Foreskin fibroblast (primary cell): ENCODE measurements at places on chromosomes 5 and 9.

- DNase-seq = no peak
Observed at GRCh38 chr5:133130387-133131118, 78.7 kb downstream of the HSPA4 start.

GRCh38 chr5:140110646-140110957 lies 3.3 kb upstream of the PURA start:
- no peak for DNase-seq

GRCh38 chr5:143080982-143081381 lies 310.8 kb downstream of the ARHGAP26 start:
- no peak for DNase-seq

DNA sequence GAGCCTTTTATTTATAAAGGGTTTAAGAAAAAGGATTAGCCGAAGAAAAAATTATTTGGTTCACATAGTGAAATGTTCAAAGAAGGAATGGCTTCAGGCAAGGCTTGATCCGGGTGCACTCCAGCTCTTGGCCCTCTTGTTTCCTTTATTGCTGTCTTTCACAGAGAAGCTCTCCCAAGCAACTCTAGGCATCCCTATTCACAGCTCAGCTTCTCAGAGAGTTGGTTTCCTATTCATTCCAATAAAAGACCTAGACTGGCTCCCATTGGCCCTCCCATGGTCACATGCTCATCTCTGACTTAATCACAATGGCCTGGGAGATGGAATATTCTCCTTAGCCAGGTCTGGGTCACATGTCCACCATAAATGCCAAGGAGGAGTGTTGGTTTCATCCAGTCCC lies 9.4 kb upstream of the FGFR4 start:
- no peak for DNase-seq

GRCh38 chr9:111187376-111187775 lies 142.6 kb downstream of the OR2K2 start:
- peak; percentile 15 for DNase-seq

GRCh38 chr9:86077276-86077675 lies 22.1 kb downstream of the GOLM1 start:
- DNase-seq = no peak

GRCh38 chr5:157177953-157178352 lies 2.7 kb upstream of the ITK start:
- DNase-seq = no peak

DNA sequence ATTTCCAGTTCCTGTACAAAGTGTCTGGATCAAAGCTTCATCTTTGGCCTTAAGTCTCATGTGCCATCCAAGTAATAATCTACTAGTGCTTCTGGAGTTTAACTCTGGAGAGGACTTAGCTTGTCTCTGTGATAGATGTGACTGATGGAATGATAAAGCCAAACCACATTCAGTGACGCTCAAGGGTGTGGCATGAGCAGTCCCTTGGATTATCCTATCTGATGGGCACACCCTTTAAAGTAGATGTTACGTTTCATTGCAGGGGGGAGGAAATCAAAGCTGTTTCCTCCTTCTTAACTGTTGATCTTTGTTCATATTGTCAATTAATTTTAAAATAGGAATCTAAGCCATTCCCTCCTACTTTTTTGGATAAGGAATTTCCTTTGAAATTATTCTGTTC lies 8.5 kb upstream of the EGFLAM start:
- no peak for DNase-seq

GRCh38 chr9:131394464-131395156 lies 724 bp downstream of the PRRC2B start:
- no peak for DNase-seq

- DNase-seq = no peak
Observed at GRCh38 chr9:12178634-12179033, 514.6 kb upstream of the TYRP1 start.

GRCh38 chr9:14198047-14198840 lies 115.7 kb downstream of the NFIB start:
- DNase-seq = no peak

GRCh38 chr5:15215056-15215455 lies 284.9 kb upstream of the FBXL7 start:
- no peak for DNase-seq

- DNase-seq = no peak
Observed at GRCh38 chr9:74391816-74392215, 105.3 kb upstream of the RORB start.

GRCh38 chr9:136119883-136120393 lies 1.3 kb upstream of the TMEM250 start:
- DNase-seq = no peak

- DNase-seq = no peak
Observed at GRCh38 chr5:155461304-155461703, 447.7 kb downstream of the KIF4B start.

- no peak for DNase-seq
Observed at GRCh38 chr5:119270121-119270565, 85.7 kb upstream of the TNFAIP8 start.

DNA sequence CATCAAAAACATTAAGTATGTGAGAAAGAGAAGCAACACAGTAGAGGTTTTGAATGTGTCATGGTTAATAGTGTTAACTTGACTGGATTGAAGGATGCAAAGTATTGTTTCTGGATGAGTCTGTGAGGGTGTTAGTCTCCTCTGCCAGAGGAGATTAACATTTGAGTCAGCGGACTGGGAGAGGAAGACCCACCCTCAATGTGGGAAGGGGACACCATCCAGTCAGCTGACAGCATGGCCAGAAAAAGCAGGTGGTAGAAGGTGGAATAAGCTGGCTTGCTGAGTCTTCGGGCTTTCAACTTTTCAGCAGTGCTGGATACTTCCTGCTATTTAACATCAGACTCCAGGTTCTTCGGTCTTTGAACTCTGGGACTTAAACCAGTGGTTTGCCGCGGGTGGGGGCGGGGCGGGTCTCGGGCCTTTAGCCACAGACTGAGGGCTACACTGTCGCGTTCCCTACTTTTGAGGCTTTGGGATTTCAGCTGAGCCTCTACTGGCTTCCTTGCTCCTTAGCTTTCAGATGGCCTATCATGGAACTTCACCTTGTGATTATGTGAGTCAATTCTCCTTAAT lies 309.9 kb upstream of the ST8SIA4 start:
- DNase-seq = no peak

DNA sequence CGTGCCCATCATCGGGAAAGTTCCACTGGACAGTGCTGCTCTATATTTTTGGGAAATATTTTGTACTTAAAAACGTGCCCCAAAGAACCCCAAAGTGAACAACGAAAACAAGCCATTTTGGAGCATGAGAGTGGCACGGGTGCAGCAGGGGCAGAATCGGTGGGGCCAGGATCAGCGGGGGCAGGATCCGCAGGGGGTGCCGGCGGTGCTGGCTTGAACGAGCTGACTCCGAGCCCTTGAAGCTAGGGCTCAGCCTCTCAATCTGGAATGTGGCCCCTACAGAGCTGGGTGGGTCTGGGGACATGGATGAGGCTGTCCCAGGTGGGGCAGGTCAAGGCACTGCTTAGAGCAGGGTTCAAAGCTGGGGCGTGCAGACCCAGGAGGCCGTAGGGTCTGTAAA lies 104.7 kb upstream of the COL5A1 start:
- no peak for DNase-seq

GRCh38 chr5:178279723-178280438 lies 47.3 kb upstream of the PHYKPL start:
- peak; percentile 54 for DNase-seq

DNA sequence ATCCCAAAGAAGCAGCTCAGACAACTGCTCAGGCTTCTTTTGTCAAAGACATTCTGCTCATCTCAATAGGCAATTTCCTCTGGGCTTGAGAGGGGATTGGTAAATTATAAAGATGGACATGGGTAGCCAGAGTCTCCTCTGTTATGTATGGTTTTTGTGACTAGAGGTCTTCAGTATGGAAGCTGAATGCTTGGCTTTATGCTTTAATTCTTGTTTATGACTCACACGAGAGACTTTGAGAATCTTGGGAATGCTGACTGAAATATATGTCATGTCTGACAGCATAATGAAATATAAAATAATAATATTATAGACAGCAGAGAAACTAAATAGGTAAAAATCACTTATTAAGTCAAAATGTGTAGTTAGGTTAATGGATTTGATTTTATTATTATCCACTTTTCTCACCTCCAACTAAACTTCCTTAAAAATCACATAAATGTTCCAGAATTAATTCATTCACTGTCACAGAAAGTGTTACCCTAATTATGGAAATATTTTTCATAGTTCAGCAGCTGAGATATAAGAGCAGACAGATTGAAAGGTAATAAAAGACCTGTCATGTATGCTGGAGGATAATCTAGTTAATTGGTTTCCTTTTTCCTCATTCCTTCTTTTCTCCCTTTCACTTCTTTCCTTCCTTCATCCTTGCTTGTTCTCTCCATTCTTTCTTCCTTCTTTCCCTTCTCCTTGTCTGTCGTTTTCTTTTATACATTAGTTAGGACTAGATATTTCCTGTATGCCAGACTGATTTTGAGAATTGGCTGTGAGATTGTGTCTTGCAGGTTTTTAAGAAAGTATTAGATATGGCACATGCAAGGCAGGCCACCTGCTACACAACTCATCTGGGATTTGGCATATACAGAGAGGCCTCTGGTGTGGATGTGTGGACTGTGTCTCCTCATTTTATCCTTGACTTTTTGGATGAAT lies 1866.1 kb upstream of the NUDT12 start:
- DNase-seq = no peak

DNA sequence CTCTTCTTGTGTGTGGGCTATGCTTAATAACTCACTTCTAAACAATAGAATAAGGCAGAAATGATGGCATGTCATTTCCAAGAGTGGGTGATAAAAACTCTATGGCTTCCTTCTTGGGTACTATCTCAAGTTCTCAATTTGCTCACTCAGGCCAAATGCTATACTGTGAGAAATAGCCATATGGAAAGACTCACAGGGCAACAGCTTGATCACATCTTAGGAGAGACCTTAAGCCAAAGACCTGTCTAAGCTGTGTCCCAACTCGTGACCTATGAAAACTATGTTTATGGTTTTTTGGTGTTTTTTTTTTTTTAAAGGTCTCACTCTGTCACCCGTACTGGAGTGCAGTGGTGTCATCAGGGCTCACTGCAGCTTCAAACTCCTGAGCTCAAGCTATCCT lies 2.1 kb upstream of the UIMC1 start:
- DNase-seq = no peak

- no peak for DNase-seq
Observed at GRCh38 chr9:7332780-7333179, 466.8 kb downstream of the DMAC1 start.

DNA sequence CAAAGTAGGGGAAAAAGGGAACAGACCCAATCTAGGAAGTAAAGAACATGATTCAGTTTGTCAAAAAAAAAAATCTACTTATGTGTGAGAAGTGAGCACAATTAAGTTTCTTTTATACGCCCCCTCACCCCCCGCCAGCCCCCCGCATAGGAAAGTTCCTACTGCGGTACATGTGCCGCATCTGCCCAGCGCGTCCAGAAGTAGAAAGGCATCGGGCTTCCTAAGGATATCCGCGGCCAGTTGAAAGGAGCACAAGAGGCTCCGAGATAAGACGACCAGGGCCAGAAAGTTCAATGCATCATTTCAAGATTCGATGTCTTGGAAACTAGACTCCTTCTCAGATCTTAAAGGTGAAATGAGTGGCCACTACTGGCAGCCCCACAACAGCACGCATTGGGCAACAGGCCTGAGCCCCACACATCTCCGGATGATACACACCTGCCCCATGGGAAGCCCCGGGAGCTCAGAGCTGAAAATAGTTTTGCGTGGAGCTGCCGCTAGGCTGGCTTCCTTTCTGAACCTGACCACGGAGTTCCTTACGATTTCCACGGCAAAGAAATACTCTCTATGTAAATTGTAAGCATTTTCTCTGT lies 203.9 kb downstream of the RAB3C start:
- no peak for DNase-seq

DNA sequence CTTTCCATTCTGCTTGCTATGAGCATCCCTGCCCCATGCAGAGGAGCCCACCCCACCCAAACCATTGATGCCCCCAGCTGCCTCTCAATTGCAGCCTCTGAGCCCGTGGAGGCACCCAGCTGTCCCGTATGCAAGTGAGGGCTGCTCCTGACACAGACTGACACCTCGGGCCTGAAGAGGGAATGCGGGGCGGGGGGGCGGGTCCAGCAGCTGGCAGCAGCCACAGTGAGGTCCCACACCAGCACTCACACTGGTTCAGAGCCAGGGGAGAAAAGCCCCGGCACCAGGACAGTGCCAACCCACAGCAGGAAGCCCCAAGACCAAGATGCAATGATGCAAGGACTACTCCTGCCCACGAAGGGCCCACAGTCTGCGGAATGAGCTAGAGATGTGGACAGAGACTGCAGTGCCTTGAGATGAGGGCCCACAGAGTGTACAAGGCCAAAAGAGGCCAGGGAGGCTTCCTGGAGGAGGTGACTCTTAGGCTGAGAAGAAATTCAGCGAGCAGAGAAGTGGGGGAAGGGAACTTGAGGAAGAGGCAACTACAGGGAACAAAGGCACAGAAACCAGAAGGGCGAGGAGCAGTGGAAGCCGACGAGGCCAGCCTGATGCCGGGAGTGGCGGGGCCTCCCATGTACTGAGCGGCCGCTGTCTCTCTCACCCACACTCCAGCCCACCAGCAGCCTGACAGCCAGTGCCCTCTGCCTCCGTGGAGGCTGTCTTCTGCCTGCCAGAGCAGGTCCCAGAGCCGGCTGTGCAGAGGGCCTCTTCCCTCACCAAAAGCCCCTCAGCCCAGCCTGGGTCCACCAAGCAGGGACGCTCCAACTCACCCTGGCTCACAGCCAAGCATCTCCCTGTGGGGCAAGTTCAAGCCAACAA lies 9.2 kb downstream of the EEIG1 start:
- no peak for DNase-seq

- no peak for DNase-seq
Observed at GRCh38 chr9:21866302-21866701, 63.9 kb downstream of the MTAP start.

DNA sequence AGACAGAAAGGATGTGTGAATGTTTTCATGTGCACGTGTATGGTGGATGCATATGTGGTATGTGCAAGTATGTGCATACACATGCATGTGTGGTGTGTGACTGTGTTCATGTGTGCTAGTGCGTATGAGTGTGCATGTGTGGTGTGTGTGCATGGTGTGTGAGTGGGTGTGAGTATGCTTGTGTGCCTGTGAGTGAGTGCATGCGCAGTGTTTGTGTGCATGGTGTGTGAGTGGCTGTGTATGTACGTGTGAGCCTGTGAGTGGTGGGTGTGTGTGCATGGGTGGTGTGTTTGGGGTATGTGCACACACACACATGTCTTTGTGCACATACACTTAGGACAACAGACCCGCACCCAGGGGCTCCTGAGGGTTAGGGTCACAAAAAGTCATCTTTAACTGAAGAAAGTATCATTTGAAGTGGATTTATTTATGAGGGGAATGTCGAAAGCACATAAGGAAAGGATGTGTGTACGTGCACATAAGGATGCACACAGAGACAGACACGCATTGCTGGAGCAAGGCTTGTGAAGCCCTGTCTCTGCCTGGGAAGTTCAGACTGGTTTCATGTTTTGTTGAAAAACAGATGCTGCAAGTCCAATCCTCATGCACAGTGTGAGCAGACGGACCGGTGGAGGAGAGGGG lies 237.0 kb downstream of the SYK start:
- DNase-seq = peak; percentile 47
